NCI-H1048 (cell line): ENCODE measurements at places on chromosomes 11 and 22.

DNA sequence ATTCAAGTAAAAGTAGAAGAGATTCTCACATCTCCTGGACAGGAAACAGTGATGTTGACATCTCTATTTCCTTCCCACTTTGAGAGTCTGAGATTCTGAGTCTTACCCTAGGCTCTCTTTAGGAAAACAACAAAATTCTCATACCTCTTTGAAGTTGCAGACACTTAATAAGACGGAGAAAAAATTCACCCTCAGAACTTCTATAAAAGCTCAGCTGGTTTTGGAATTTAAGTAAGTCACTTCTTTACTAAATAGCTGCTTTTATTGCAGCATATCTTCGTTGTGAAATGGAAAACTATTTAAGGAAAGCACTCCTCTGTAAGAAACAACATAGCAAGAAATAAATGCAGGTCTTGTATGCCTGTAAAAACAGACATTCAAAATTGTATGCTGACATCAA, 79.1 kb downstream of the MSANTD4 start:
- DNase-seq: no peak

- DNase-seq: no peak
These were observed 44.2 kb downstream of the CERK start for GRCh38 chr22:46693634-46694415.

GRCh38 chr11:64458997-64459396, 100.0 kb downstream of the RPS6KA4 start:
- no peak for DNase-seq

DNA sequence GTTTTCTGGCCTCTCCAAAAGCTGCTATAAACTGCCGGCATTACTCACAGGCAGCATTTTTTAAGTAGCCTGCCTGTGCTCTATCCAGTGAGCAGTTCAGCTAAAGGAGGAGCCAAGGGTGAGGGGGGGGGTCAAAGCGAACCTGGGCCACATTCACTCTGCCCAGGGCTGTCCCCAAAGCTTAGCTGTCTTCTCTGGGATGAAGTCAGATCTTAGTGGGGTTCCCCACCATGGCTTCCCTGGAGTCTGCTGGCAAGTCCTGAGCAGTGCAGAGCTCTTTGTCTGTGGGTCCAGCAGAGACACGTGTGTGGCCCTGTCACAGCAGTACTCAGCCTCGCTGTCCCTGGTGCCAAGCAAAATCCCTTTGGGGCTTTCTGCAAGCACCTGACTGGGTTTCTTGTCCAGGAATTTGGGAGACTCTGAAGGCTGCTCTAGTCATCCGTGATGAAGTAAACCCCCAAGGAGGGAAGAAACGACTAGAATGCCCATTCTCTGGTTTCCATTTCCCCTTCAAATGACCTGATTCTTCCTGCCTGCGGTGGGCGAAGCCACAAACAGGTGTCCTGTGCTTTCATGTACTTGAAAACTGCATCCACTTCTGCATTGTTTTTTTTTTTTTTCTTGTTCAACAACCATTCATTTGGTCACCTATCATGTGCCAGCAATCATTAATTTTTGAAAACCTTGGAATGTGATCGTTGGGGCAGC, 2.6 kb downstream of the KCNJ5 start:
- no peak for DNase-seq

DNA sequence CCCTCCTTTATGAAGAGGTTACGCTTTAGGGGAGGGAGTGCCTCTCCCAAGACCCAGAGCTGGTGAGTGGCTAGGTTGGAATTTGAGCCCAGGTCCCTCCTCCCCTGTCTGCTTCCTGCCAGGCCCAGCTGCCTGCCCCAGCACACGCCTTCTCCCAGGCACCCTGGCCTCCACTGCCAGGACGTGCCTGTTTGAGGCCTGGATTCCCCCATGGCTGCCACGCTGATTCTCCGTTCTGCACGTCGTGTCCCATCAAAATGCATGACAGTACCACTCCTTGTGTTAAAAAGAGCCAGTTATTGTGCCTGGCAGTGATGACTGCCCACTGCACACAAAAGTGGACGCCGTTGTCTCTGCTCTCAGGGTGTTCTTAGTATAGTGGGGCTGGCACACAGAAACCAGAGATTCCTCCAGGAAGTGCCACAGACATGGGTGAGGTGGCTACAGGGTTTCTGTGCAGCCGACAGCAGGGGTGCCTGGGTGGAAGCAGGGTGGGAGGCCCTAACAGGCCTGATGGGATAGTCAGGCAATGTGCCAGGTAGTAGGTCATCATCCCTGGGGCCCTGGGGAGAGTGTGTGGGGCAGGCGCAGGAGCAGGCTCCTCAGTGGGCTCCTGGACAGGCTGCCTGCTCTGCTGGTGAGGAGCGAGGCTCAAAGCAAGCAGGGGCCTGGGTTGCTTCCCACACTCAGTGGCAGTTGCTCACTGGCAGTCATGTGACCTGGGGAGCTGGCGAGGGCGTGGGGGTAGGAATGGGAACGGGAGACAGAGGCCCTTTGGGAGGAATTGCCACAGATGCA, 24.2 kb downstream of the MED15 start:
- DNase-seq: no peak

DNA sequence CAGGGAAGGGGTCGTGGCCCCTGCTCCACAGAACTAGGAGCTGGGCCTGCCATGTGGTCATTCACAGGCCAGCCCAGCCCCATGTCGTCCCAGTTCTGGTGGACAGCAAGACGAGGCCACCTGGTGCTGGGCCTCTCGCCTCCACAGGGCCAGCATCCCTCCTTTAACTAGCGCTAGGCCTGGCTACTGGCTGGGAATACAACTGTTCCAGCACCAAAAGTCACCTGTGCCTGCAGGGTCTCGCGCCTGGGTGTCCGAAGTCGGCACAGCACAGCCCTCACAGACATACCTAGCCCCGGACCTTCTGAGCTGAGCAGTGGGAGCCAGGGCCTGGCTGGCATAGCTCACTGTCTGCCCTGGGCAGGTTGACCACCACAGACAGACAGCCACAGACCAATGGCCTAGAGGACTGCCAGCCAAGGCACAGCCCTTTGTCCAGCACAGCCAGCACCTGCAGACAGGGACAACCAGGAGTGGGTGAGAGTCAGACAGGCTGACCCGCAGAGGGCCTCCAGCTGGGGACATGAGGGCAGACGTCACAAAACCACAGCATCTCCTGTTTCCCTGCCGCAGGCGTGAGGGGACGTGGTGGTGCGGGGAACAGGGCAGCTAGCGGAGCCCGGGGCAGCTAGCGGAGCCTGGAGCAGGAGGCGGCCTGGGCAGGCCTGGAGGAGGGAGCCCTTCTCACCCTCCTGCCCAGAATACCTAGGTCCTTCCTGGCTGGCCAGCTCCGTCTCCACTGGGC, 27.2 kb upstream of the TH start:
- no peak for DNase-seq

- DNase-seq: no peak
These were observed 36.7 kb upstream of the PLET1 start for GRCh38 chr11:112297248-112297866.

GRCh38 chr22:46165977-46166376, 15.7 kb downstream of the PPARA start:
- no peak for DNase-seq

DNA sequence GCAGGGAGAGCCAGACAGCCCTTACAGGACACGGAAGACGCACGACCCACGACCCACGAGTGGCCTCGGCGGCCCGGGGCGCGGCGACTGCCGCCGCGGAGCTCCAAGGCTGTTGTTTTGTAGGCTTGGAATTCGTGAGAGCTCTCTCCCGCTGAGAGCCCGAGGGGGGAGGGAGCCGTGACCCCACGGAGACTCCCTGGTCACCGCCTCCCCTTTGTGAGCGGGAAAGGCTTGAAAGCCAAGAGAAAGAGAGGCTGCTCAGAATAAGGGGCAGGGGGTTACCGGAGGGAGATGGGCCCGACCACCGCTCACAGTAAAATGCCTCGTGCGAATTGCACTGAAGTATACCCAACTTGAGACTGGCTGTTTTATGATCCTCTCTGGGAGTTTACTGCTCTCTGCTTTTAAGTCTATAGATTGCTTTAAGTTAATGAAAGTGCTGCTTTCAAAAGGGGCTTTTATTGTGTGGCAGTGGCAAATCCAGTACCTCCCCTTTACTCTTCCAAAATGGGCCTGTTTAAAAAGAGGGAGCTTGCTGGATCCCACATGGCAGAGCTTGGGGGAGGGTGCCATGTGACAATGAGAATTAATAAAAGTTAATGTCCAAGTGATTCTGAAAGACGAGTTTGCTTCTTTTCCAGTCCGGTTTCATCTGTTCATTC, 2.9 kb downstream of the PKNOX2 start:
- DNase-seq: no peak

DNA sequence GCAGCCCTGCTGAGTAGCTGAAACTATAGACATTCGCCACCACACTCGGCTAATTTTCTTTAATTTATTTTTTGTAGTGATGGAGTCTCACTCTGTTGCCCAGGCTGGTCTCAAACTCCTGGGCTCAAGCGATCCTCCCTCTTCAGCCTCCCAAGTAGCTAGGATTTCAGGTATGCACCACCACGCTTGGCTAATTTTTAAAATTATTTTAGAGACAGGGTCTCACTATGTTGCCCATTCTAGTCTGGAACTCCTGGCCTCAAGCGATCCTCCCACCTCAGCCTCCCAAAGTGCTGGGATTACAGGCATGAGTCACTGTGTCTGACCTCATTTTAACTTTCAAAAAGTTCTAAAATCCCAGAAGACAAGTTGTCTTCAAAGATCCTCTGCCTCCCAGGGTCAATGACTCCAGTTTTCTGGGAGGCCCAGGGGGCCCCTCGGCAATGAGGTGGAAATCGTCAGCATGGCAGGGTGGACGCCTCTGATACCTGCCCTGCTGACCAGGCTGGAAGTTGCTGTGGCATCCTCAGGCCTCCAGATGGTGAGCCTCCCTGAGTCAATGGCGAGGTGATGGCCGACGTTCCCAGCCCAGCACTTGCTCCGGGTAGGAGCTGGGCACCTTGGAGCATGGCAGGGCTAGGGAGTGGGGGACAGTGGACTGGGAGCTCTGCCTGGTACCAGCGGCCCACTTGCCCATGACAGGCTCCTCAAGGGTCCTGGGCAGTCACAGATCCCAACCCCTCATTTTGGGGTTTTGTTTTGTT, 31.1 kb downstream of the RPL3 start:
- no peak for DNase-seq

- no peak for DNase-seq
These were observed 4.6 kb downstream of the IFITM10 start for GRCh38 chr11:1745701-1746320.

DNA sequence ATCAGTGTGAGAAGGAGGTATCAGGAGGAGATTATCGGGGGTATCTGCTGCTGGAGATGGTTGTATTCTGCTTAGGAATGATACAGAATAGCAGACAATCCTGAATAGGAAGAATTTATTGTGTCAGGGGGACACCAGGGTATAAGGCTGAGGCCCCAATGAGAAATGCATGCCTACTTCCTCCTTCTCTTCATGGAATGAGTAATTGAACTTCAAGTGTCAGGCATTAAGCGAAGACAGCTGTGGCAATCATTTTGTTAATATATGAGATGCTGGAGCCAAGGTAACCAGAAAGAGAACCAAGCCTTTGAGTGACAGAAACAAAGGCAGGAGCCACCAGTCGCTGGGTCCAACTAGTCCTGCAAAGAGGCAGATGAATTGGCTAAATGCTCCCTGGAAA, 49.1 kb downstream of the KIRREL3 start:
- DNase-seq: no peak

DNA sequence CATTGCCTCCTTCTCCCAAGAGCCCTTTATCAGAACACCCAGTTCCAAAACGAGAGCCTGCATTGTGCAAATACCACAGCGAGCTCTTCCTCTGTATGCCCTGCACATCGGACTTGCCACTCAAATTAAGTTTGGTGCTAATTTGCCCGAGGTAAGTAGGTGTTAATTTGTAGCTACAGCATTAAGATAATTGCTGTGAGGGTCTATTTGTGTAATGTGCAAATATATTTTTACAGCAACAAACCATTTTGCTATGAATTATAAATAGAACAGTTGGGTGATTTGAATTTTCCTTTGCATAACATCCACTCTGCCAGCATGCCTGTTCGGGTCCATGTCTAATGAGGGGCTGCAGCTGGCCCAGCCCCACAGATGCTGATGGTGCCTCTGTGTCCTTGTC, 8.1 kb downstream of the ARHGAP8 start:
- no peak for DNase-seq

GRCh38 chr11:66542362-66542761, 3.5 kb downstream of the ZDHHC24 start:
- DNase-seq: no peak

GRCh38 chr22:48883211-48883960, 944.3 kb downstream of the BRD1 start:
- DNase-seq: no peak
